ENCODE measurements at places on chromosomes 4 and X.

GRCh38 chrX:15564981-15565579 lies 35.7 kb downstream of the ACE2 start:
- DNase-seq = peak; percentile 55

GRCh38 chr4:122065915-122066314 lies 86.2 kb upstream of the BLTP1 start:
- no peak for DNase-seq

GRCh38 chr4:19689511-19689910 lies 562.2 kb upstream of the SLIT2 start:
- DNase-seq = peak; percentile 70

DNA sequence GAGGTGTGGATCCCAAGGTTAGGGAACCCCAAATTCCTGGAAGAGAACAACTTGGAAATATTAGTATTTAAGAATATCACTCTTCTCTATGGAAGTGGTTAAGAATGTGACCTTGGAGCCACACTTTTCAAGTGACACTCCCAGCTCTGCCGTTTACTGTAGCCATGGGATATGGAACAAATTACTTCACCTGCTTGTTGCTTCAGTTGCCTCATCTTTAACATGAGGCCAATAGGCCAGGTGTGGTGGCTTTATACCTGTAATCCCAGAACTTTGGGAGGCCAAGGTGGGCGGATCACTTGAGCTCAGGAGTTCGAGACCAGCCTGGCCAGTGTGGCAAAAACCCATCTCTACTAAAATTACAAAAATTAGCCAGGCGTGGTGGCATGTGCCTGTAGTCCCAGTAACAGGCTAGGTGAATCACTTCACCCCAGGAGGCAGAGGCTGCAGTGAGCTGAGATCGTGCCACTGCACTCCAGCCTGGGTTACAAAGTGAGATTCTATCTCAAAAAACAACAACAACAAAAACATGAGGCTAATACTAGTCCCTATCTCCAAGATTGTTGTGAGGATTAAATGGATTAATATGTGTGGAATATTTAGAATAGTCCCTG lies 13.0 kb downstream of the IL13RA1 start:
- DNase-seq = no peak

DNA sequence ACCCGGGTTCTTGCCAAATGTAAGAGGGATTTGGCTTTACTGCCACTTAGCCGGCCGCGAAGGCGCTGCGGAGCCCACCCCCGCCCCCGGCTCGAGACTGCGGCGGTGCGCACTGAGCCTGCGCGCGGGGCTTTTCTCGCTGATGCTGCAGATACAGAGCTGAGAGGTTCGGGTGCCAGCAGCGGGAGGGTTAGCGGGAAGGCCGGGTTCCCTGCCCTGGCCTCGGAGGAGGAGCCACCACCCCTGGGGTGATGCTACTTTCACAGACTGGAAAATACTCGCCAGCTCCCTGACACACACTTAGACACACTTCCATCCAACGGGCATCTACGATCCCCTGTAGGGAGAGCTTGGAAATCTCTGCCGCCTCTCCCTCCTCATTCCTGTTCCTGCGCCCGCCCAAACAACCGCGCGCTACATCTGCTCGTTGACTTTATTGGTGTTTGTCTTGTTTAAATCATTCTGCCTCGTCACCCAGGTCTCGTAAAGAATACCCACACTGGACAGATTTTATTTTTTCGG lies 2.1 kb upstream of the PCDH7 start:
- no peak for DNase-seq

- no peak for DNase-seq
Measured at GRCh38 chrX:40164751-40165150, 67.0 kb upstream of the BCOR start.

GRCh38 chr4:177380730-177381287 lies 61.4 kb downstream of the AGA start:
- DNase-seq = no peak

- DNase-seq = no peak
Measured at GRCh38 chr4:15891312-15891711, 47.2 kb downstream of the FGFBP1 start.

- DNase-seq = no peak
Measured at GRCh38 chrX:138859421-138859820, 147.9 kb upstream of the FGF13 start.

GRCh38 chr4:120671538-120671937 lies 251.0 kb downstream of the PRDM5 start:
- no peak for DNase-seq

DNA sequence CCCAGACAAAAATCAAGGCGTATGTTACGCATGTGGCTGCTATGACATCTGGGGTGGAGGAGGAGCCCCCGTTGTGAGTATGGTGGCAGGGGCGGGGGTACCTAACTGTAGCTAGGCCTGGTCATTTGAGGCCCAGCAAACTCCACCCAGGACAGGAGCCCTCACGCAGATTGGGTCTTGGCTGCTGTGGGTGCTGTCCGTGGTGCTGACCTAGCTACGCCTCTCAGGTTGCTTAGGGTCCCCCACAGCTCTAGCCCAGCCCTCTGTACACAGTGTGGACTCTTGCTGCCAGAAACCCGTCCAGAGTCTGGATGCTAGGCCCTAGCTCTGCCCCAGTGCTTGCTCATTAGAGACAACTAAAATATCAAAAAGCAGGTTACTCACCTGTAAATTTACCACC lies 146.7 kb upstream of the PSAPL1 start:
- peak; percentile 19 for DNase-seq

DNA sequence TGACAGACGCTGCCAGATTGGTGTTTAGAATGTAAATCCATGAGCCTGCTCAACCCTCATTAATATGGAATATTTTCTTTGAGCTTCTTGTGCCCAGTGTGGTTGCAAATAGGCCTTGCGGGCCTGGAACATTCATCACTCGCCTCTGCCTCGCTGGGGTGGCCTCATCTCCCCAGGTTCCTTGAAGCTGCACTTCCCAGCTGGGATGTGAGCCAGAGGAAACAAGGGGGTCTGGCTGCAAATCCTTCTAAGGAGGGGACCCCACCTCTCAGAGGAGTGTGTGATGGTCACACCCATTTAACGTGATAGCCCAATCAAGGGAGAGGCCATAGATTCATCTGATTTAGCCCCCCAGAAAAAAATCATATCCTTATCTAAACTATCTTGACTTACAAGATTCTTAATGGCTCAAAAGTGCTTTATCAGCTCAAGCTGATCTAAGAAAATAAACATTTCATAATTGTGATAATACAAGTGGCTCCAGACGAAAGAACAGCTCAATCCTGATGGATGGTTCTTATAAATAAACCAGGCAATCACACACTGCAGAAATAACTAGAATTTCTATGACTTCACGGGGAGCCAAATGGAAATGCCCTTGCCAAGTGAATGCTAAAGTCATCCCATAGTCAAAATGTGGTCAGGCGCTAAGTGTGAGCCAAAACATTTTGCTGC lies 189.9 kb downstream of the PTTG2 start:
- peak; percentile 81 for DNase-seq

GRCh38 chrX:46967547-46967946 lies 55.3 kb downstream of the JADE3 start:
- DNase-seq = no peak

DNA sequence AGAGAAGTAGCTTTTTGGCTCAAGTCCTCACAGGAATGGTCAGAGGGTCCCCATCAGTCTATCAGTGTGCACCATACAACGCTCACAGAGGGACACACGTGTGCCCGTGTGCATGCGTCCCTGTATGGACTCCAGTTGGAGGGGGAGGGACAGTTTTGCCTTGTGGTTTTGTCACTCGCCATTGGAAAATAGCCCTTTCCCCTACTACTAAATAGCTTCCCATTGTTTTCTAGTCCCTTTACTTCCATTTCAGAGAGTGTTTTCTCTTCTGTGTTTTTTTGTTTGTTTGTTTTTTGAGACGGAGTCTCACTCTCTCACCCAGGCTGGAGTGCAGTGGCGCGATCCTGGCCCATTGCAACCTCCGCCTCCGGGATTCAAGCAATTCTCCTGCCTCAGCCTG lies 34.9 kb downstream of the WDR13 start:
- no peak for DNase-seq

GRCh38 chrX:47611926-47612325 lies 7.7 kb downstream of the SYN1 start:
- no peak for DNase-seq

DNA sequence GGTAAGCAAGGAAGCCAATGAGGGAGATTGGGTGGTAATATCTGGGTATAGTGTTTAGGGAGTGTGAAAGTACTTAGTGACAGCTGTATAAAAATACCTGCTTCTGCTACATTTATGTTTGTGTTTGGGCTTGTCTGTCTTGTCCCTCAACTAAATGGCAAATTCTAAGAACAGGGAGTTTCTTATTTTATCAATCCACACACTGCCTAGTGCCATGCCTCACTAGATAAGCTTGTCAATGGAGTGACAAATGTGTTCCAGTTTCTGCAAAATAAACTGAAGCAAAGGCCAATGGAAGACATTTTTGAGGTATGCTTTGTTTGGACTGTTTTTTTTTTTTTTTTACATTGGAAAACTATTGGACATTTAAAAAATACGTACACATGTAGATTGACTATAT lies 418.0 kb downstream of the SH2D1A start:
- DNase-seq = no peak

GRCh38 chrX:9153300-9153699 lies 119.4 kb upstream of the FAM9B start:
- DNase-seq = peak; percentile 82

- no peak for DNase-seq
Measured at GRCh38 chr4:68717999-68718398, 47.5 kb upstream of the UGT2B15 start.

- no peak for DNase-seq
Measured at GRCh38 chr4:183960962-183961541, 55.9 kb downstream of the STOX2 start.

GRCh38 chr4:94507281-94507680 lies 55.5 kb downstream of the PDLIM5 start:
- DNase-seq = no peak

DNA sequence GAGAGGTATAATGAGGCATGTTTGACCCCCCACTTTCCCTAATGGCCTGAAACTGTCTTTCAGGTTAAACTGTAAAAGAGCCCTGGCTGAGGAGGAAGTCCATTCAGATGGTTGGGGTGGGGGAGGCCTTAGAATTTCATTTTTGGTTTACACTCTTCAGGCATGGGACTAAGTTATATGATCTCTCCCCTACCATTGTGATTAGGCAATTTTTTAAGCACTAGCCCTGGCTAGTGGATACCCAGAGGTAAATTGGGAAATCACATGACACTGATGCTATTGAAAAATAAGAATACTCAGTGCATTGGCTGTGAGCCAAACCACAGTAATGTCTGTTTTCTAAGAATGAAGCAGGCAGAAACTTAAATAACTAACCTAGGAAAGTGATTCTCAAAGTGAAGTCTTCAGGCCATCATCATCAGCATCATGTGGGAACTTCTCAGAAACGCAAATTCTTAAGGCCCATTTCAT lies 149.7 kb downstream of the RRAGB start:
- peak; percentile 2 for DNase-seq

GRCh38 chrX:24693453-24694202 lies at the start of gene POLA1:
Gene POLA1, plus strand, starts transcription at chrX:24693918. Its CDS starts 44 bp downstream, at chrX:24693962.
- DNase-seq = peak; percentile 96

DNA sequence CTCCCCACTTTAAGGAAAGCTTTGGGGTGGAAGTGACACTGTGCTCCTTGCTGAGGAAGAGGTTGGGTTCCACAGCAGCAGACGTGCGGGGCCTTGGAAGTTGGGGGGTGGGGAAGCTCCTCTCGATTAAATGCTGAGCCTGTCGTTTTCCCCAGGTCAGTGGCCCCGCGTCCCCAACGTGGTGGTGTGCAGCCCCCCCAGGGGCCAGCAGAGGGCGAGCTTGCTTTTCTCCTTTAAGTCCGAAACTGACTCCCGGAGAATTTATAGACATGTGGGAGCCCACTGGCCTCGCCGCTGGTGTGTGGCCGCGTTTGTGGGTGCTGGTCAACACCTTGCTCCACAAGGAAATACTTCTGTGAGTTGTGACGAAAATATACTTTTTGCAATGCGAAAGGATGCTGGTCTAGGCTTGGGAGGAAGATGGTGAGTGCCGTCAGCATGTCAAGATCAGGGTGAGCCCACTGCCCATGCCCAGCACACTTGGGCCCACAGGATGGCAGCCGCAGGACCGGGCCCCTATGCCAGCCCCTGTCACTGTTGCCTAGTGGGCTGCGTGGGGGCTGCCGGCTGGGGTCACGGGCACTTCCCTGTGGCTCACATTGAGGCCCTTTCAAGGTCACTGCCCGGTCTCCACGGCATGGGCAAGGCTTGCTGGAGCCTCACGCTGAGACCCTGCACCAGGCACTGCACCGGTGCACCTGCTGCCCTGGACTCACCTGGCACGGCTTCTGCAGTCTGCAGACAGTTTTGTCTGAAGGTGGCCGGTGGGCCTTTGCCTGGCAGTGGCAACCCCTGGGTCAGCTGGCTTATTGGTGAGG lies 9.4 kb downstream of the UVSSA start:
- DNase-seq = peak; percentile 54

DNA sequence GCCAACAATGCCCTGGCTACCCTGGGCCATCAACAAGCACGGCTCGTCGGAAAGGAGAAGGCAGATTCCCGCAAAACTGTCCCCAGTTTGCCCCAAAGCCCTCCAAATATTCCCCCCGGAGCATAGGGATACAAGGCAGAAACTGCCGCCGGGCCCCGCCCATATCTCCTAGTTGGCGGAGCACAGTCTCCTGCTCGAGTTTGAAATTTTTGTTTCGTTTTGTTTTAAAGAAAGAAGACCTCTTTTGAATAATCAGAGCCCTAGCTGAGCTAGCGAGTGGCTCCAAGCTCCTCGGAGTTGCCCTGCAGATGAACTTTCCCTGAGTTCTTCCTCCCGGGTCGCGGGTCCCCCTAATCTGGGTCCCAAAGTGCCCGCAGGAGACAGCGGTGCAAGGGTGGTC lies 138.1 kb upstream of the ZIC3 start:
- DNase-seq = peak; percentile 12

GRCh38 chr4:109729117-109729717 lies 653 bp downstream of the PLA2G12A start:
- DNase-seq = peak; percentile 22

GRCh38 chr4:164251257-164251656 lies 502.7 kb upstream of the SMIM31 start:
- DNase-seq = no peak

DNA sequence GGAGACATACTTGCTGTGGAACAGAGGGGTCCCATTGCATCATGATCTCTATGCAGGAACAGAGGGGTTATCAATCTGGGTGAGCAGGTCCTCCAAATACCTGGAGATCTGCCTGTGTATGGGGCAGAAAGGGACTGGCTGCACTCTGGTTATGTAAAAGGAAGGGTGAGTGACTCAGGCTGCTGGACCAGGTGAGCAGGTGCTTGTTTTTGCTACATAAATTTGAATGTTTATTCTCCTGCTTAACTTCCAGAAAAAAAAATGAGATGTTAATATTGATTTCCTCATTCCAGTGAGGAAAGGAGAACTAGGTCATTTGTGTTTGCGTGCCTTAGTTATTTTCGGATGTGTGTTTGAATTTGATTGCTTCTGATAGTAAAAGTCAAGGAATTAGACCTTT lies 225.8 kb upstream of the TRAM1L1 start:
- DNase-seq = no peak

DNA sequence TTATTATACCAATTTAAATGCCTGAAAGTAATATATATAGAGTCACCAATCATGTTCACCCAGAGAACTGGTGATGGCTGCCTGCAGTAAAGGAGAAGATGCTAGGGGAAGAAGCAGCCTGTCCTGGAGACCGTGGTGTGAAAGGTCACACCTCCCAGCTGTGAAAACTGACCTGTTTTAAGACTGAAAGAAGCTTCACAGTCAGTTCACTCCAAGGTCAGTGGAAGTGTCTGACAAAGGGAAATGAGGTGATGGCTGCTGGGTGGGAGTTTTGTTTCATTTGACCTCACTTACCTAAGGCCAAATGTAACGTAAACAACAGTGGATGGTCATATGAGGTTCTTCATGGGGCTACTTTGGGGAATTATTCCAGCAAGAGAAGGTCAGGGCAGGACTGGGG lies 352.1 kb upstream of the GATB start:
- no peak for DNase-seq

GRCh38 chrX:95764972-95765451 lies 919.6 kb upstream of the DIAPH2 start:
- DNase-seq = peak; percentile 45
